ENCODE measurements at places on chromosomes 12 and 14.

DNA sequence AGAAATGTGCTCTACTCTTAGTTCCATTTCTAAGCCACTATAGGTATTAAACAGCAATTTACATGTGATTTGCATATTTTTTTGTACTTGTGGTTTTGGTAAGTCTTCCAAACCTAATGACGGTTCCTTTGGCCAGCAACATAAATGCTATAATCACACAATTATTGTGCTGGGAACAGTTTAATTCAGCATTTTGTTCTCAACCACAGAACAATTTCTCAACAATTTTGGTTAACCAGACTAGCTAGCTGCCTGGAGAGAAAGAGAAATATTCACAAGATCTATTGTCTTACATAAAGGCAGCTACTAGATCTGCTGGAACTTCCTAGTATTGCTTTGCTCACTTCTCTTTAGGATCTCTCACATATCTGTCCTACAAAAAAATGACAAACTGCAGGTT, 265.3 kb downstream of the SOX5 start:
- DNase-seq = no peak

DNA sequence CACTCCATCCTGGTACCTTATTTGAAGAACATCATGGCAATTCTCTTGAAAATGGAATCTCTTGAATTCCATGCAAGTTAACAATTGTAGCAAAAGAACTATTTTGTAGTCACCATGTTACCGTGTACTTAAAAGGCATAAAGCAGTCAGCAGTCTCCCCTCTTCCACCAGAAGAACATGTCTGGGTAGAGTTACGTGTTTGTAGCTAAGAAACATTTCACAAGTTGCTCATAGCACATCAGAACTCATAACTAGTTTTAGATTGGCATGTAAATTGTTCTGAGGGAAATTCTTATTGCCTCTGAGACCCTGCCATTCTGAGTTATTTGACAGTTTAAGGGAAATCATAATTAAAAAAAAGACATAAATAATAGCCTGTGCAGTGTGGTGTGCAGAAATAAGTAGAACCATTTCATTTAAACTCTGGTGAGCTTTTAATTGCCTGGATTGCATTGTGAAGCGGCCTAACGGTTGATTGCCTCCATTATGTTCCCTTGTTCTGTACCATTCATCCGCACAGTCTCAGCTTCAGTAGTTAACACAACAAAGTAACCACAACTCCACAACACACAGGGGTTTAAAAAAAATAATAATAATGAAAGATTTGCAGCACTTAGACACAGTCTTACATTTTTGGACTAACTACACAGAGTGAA, 2.6 kb downstream of the LMO3 start:
- peak; percentile 58 for DNase-seq

- no peak for DNase-seq
Observed at GRCh38 chr14:68767248-68767645, 25.6 kb downstream of the ZFP36L1 start.

DNA sequence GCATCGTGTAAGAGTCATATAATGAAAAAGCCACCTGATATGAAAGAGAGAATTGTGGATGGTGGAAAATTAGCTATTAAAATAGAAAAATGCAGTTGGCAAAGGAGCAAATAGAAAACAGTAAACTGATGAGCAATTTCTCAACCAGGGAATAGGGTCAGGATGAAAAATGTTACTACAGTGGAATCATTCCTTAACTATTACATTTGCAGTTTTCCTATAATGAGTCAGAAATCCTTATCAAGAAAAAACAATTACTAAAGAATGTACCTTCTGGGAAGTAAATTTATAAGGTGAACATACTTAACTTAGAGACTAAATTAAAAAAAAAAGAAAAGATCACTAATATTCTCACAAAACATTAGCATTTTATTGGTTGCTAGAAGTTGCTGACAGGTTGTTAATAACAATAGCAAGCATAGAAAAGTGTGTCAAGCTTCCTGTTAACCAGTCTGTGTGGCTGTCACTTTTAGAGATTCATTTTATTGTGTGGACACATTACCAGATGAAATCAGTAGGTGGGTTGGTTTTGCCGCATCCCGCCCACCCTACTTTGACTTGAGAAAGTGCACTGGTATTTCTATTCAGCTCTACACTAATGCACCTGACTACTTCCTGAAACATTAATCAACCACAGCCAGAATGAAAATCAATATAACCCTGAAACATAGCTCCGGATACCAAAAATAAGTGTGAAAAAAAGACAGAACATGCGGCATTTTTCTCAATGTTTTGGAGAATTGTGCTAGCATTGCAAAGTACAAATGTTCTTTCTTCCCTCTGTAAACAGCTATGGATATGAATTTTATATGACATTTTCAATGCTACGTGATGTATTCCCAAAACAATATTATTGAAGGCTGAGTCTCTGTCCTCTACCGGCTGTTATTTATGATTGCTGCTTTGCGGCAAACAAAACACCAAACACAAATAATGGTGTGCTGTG, 576.7 kb downstream of the SLC16A7 start:
- no peak for DNase-seq

DNA sequence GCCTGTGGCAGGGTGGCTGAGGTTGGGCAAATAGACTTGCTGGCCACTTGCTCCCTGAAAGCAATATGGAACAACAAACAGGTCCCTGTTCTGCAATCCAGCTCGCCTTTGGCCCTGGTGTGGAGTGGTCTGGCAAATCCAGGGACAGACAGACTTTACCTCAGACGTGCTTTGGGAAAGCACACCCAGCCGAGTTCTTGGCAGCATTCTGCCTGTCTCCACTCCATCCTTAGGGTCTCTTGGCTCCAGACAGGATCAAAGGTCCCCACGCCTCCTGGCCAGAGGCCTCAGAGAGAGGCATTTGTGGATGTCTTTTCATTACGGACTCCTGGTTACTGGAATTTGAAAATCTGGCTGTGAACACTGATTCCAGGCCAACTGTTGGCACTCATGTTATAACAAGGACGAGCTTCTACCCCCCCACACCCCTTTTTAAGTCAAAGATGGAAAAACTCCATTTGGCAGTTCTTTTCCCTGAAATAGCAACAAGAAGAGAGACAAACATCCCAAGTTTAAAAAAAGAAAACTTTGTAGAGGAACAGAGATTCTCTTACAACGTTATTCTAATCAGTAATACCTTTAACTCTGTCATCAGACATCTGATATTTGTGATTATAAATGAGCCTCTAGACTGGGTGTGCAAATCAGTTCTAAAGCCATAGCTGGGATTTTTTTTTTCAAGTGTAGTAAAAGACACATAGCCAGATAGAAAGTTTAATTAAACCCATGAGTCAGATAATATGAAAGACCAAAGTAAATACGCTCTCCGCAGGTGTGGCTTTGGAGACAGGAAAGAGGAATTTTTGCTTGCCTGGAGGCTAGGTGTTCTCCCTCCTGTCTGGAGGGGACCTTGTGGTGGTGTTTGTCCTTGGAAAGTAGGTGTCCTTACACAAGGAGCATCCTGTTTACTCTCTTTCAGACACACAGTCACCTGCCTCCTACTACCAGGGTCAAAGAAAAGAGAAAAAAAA, 60.7 kb downstream of the GALNT8 start:
- no peak for DNase-seq

Data from NCI-H345 (cell line).